Caudate nucleus (tissue), 63 donors: ENCODE measurements at places on chromosomes 6 and 20.

- no peak for DNase-seq
Observed at GRCh38 chr6:23036406-23036983, 467.1 kb downstream of the HDGFL1 start.

- DNase-seq: no peak
Observed at GRCh38 chr6:165404697-165405096, 95.3 kb upstream of the C6orf118 start.

DNA sequence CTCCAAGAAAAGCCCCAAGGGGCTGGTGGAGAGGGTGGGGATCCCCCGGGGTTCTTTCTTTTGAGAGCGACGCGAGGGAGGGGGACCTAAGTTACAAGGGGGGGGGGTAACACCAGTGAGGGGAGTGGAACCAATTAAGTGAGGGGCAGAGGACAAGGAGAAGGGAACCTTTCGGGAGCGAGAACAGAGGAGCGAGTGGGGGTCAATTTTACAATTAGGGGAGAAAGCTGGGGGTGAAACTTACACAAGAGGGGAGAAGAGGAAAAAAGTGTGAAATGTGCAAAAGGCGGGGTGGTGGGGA is 548 bp downstream of the SALL4 start:
- DNase-seq: no peak

GRCh38 chr20:40636486-40636885 is 52.5 kb downstream of the MAFB start:
- DNase-seq: no peak

GRCh38 chr6:137105375-137105774 is 60.6 kb upstream of the IL20RA start:
- DNase-seq: no peak

DNA sequence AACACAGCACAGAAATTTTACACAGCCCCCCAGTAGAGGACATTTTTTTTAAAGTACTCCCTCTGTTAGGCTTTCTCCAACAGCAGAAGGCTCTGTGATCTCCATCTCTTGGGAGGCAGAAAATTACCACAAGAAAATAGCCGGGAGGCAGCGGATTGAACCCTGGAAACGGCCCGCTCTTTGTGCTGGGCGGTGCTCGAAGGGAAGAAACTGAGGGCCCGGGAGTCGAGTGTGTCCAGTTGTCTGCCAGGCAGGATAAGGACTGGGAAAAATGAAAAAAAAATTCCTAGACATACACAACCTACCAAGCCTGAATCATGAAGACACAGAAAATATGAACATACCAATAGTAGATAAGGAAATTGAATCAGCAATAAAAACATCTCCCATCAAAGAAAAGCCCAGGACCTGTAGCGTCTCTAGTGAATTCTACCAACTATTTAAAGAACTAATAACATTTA is 31.5 kb downstream of the POM121L2 start:
- no peak for DNase-seq
